Fibroblast of lung (primary cell): ENCODE measurements at places on chromosomes 1 and 21. TPM values are rescaled to one million over a fixed set of nuclear protein-coding genes. Genes with fewer than 3 reads are reported as not detected.

TRAF3IP3 gene
- not detected in 2 replicates for total RNA-seq

ZNF281 gene
- 32.9 and 39.0 TPM in 2 replicates for total RNA-seq

ANKRD65 gene
- 1.3 and 2.0 TPM in 2 replicates for total RNA-seq

CYP4A11 gene
- not detected in 2 replicates for total RNA-seq

RHBDL2 gene
- total RNA-seq = 0.26 and 1.5 TPM in 2 replicates

WDR47 gene
- total RNA-seq = 16.9 and 19.7 TPM in 2 replicates

SLC6A17 gene
- total RNA-seq = under 0.01 TPM in 1 of 2 replicates, not detected in the other

KRTAP8-1 gene
- total RNA-seq = not detected in 2 replicates

NOTCH2 gene
- total RNA-seq = 129 and 204 TPM in 2 replicates

KCNJ15 gene
- 0.83 and 1.5 TPM in 2 replicates for total RNA-seq

SYT14 gene
- total RNA-seq = 0.26 and 0.99 TPM in 2 replicates
